Suppressor macrophage treated with lipopolysaccharide for 1 hour (primary cell): ENCODE measurements at places on chromosomes 4 and X.

GRCh38 chr4:15242021-15242420 lies 185.8 kb upstream of the C1QTNF7 start:
- DNase-seq, result peak; percentile 66

DNA sequence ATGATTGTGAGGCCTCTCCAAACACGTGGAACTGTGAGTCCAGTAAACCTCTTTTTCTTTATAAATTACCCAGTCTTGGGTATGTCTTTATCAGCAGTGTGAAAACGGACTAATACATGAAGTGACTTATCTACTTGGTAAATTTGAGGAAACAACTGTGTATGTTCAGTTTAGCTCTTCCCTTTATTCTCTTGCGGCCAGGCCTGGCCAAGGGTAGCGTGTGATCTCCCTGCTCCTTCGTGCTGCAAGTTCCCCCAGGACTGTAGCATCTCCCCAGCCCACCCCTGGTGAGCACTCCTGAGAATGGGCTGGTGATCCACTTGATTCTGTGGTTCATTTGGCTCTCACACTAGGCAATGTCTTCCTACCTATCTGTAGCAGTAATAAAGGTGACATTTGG lies 53.2 kb upstream of the CHRNA9 start:
- no peak for DNase-seq

GRCh38 chrX:129637217-129638109 lies 17.3 kb downstream of the APLN start:
- DNase-seq, result peak; percentile 75

DNA sequence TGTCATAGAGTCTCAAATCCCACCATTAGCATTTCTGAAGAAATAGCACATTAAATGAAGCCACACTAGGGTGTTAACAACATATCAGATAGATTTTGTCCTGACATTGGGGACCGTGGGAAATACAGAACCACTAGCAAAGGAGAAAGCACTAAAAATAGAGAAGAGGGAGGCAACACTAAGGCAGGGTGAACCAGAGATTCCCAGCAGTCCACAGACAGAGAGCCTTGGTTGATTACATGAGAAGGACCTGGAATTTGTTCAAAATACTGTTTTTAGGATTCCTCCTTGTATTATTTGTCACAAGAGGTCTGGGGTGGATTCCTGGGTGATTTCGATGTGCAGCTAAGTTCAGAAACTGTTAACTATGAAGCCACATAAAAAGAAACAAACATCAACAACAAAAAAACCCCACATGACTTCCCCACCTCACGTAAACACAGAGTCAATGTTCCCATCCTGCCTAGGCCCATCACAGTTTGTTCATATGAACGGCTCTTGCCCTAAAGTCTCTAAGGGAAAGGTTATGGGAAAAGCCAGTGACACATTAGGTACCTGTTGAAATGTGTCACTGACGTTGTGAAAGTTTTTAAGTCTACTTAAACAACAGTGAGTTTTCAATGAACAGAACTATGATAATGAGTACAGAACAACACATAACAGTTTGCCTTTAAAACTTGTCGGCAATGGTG lies 23.6 kb upstream of the GRSF1 start:
- no peak for DNase-seq

- no peak for DNase-seq
These were observed at the start of gene POF1B for GRCh38 chrX:85379174-85379907. Gene POF1B, minus strand, starts transcription at chrX:85379665. Its CDS starts 211 bp downstream, at chrX:85379454.

DNA sequence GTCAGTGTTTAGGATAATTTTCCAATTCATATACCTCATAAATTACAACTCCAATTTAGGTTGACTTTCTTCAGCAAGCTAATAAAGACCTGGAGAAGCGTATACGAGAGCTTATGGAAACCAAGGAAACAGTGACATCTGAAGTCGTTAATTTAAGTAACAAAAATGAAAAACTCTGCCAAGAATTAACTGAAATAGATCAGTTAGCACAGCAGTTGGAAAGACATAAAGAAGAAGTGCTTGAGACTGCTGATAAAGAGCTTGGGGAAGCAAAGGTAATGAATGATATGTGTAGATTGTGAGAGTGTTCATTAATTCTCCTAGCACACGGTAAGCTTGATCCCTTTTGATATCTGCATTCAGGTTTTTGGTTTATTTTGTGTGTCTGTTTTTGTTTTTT lies 16.8 kb downstream of the CEP135 start:
- DNase-seq, result no peak

DNA sequence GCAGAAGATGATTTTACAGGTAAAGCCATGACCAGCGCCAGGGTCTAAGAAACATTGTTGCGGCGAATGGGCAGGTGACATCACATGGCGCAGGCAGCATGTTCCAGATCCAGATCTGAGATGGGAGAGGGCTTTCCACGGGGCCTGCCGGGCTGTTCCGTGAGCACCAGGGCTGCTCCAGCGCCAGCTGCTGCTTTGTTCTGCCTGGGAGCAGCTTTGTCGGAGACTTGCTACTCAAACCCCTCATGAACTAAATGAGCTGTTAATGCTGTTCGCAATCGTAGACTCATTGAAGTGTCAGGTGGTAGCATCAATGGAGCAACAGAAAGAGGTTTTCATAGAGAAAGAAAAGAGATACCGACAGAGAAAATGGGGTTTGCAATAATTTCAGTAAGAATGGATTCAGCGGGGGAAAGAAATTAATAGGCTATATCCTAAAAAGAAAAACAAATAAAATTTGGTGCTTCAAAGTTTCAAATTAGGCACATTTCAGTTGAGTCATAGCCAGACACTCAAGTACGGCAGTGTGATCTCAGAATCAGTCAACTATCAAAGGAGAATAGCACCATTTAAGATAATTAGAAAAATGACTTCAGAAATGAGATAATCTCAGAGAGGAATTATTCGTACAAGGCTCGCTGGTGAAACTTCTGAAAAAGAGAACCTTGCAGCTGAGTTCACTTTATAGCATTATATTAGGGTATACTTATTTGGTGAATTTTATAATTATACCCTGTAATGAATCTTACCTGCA lies 23.9 kb downstream of the SORBS2 start:
- no peak for DNase-seq

GRCh38 chr4:113878668-113879067 lies 100.8 kb downstream of the ARSJ start:
- DNase-seq, result no peak

DNA sequence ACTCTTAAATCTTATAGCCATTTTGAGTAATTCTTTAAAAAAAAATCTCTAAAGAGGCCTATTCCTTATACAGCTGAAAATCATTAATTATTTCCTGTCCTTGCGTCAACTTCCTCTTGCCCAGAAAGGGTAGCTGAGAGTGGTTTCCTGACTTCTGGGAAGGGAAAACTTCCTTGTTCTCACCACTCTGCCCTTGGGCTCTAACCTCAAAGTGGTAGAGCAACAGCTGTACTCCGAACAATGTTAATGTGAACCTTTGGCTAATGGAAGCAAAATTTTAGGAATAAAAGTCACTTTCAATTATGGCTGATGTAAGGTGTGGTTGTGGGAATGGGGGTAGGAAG lies 15.3 kb downstream of the KLHL2 start:
- DNase-seq, result peak; percentile 67

- DNase-seq, result peak; percentile 61
These were observed 45.2 kb downstream of the ADD1 start for GRCh38 chr4:2888886-2889285.

DNA sequence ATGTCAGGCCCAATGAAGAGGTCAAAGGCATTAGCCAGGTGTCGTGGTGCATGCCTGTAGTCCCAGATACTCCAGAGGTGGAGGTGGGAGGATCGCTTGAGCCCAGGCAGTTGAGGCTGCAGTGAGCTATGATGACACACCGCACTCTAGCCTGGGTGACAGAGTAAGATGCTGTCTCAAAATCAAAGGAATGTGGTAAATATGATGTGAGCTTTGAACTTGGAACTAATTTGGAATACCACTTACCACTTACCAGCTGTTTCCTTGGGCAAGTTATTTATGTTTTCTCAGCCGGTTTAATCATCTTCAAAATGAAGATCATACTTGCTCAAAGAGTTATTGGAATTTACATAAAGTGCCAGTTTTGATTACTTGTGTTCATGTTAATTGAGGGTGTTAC lies 23.8 kb upstream of the SEPSECS start:
- no peak for DNase-seq

DNA sequence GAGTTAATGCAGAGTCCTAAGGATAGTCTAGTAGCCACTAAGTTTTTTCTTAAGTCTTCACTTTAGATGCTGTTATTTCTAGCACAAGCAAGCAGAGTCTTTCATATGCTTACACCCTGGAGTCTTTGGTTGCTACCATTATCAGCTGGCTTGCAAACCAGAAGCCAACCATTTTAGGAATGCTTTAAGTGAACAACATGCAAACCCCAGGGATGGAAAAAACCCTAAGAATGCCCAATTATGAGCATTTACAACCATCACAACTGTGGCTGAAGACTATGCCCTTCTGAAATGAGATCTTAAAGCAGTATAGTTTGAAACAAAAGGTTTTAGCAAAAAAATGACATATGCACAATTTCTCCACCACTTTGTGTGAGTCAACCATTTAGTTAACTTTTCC lies 6.6 kb downstream of the MID1IP1 start:
- no peak for DNase-seq

DNA sequence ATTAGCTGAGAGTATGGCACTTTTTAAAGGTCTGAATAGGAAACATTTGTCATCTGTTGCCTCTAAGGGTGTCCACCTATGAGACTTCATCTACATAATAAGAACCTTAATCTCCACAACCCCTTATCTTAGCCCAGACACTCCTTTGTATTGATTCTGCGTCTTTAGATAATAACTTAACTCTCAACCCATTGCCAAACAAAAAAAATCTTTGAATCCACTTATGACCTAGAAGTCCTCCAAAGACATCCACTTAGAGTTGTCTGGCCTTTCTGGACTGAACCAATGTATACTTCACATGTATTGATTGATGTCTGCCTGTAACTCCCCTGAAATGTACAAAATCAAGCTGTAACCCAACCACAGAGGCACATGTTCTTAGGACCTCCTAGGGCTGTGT lies 66.0 kb upstream of the CHRNA9 start:
- DNase-seq, result no peak

- DNase-seq, result no peak
These were observed 113.4 kb downstream of the PACRGL start for GRCh38 chr4:20813700-20814099.

DNA sequence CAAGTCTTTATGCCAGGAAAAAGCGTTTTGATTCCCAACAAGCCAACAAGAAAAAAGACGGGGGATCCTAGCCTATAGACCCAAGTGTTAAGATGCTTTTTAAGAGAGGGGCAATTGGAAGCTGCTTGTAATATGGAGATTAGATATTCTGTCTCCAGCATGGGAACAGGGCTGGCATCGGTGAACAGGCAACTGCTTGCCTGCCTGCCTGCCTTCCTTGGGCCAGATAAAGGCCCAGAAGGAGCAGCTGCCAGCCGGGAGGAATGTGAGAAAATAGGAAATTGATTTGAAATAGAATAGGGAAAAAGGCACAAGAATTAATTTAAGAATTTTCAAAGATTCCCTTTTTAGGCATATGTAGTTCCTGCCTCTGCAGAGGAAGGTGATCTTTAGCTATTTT lies 192.2 kb downstream of the TENM3 start:
- no peak for DNase-seq

GRCh38 chr4:76002176-76002575 lies 5.1 kb downstream of the CXCL9 start:
- peak; percentile 82 for DNase-seq

DNA sequence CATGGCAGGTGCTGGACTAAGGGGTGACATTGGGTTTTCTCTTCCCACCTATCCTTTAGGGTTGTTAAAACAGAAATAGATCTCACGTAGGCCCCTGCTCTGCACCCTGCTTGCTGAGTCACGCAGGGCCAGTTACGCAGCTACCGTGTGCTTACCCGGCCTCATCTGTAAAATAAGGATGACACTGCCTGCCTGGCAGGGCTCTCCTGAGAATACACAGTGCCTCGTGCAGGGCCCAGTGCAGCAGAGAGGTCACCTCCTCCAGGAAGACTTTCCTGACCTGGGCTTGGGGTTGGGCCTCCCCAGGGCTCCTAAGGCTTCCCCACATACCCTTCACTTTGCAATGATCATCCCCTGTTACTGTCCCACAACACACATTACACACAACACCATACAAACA lies 33.6 kb upstream of the JAKMIP1 start:
- DNase-seq, result no peak

DNA sequence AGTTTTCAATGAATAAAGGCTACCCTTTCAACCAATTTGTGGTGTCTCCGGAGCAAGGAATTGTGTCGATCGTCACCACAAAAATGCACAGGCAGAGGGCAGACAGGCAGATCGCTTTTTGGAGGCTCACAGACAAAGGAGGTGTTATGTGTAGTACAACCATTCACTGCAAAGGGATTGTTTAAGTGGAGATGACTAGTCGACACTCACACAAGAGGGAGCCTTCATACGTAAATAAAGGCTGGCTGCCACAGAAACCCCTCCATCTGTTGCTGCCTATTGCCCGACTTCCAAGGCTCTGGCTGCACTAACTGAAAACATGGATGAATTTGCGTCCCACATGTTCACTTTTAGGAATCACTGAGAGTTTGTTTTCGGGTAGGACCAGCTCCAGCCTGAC lies 281.1 kb downstream of the NKX6-1 start:
- DNase-seq, result no peak

DNA sequence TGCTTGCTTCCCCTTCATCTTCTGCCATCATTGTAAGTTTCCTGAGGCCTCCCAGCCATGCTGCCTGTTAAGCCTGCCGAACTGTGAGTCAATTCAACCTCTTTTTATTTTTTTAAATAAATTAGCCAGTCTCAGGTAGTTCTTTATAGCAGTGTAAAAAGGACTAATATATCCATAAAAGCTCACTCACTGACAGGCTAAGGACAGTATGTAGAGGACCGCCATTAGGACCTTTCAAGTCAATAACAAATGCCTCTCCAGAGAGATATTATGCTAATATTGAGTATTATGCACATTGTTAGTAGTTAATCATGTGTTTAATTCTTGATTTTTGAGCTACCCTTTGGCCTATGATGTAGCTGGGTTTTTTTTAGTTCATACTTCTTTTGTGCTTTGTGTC lies 62.6 kb upstream of the GYPA start:
- DNase-seq, result no peak

- no peak for DNase-seq
These were observed 79.4 kb downstream of the FAM53A start for GRCh38 chr4:1604706-1605205.

- no peak for DNase-seq
These were observed 357 bp upstream of the IGBP1 start for GRCh38 chrX:70132877-70133302.
